NB4 (cell line): ENCODE measurements at places on chromosomes 16 and 17.
A peak's percentile ranks its signal among the peaks of the same experiment; 100 is the strongest.

DNA sequence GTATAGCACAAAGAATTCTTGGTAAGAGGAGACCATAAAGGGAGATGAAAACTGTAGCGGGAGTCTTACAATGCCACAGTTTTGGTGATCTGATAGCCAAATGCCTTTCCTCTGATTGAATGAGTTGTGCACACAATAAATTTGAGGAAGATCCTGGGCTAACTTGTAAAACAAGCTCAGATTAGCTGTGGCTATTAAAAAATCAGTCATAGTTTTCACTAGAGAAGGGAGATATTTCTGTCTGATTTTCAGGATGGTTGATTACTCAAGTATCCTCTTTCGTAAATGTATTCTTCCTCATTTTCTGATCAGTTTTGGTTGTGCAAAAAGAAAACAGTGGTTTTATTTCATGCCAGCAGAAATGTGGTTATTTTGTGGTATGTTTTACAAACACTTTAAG, 9.1 kb upstream of the METTL9 start:
- DNase-seq, result peak; percentile 85

GRCh38 chr17:70173681-70174080, 4.3 kb downstream of the KCNJ2 start:
- DNase-seq, result no peak

DNA sequence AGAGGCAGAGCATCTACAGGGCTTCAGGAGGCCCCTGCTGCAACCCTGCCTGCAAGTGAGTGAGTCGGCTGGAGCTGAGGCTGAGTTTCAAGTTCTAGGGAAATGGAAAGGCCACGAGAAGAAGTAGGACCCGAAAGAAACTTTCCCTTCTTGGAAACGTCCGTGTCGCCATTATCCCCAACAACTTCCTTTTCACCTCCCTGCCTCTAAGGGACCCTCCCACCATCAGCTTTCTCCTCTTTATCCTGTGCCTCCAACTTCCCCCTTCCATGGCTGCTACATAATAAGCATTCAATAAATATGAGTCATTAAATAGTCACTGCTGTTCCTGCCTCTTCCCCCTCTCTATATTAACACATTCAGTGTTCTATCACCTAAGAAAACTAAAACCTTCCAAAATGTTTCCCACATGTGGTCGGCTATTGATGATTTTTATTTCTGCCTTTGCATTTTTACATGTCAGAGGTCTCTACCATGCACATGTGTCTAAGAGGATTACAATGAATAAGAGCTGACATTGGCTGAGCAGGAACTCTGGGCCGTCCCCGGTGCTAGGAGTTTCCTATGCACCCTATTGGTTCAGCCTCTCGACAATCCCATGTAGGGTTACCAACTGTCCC, 115.9 kb upstream of the TNRC6C start:
- DNase-seq, result peak; percentile 77

GRCh38 chr17:14334919-14335318, 34.0 kb downstream of the HS3ST3B1 start:
- DNase-seq, result peak; percentile 16

DNA sequence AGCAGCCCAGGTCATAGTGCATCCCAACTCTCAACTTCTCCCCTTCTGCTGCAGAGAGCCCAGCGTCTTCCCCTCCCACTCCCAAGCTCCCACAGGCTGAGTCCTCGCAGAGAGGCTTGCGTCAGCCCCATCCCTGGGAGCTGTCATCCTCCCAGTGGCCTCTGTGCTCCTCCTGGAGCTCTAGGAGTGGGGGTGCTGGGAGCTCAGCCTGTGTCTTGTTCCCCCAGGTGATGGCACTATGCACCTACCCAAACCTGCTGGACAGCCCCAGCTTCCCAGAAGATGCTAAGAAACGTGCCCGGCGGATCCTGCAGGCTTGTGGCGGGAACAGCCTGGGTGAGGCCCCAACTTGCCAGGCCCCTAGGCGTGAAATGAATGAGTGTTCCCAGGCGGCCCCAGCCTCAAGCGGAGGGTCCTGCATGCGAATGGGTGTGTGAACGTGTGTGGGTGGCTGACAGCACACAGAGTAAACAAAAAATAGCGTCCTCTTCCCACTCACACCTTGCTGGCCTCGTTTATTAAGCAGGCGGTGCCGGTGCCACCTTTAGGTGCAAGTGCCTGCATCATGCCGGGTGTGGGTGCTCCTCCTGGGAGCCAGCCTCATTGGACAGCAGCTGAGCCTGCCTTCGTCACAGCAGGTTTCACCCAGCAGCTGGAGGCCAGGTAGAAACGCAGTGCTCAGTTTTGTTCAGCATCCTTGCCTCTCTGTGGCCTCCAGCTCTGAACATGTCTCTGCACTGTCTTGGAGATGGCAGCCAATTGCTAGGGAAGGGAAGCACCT, 16.5 kb downstream of the GPT2 start:
- no peak for DNase-seq

- no peak for DNase-seq
These were observed 78.8 kb downstream of the TBC1D16 start for GRCh38 chr17:79956853-79957252.

GRCh38 chr17:14923981-14924380, 341.1 kb downstream of the PMP22 start:
- DNase-seq, result no peak
